ENCODE measurements at places on chromosomes 16 and 17. TPM values are rescaled to one million over a fixed set of nuclear protein-coding genes. Genes with fewer than 3 reads are reported as not detected.
A peak's percentile ranks its signal among the peaks of the same experiment; 100 is the strongest.

DNA sequence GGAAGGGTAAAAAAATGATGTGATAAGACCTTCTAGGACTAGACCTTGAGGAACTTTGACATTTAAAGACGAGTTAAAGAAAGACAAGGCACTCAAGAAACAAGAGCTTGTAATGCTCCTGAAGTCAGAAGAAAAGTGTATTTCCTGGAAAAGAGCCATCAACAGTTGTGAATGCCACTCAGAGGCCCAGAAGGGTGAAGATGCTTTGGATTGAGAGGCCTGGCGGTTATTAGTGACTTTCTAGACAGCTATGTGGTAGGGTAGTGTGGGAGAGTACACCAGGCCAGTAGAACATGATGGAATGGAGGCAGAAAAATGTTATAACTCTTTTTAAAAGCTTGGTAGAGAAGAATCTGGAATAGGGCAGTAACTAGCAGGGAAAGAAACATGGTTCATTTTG lies 34.1 kb upstream of the ANKFN1 start:
- no peak for DNase-seq

DNA sequence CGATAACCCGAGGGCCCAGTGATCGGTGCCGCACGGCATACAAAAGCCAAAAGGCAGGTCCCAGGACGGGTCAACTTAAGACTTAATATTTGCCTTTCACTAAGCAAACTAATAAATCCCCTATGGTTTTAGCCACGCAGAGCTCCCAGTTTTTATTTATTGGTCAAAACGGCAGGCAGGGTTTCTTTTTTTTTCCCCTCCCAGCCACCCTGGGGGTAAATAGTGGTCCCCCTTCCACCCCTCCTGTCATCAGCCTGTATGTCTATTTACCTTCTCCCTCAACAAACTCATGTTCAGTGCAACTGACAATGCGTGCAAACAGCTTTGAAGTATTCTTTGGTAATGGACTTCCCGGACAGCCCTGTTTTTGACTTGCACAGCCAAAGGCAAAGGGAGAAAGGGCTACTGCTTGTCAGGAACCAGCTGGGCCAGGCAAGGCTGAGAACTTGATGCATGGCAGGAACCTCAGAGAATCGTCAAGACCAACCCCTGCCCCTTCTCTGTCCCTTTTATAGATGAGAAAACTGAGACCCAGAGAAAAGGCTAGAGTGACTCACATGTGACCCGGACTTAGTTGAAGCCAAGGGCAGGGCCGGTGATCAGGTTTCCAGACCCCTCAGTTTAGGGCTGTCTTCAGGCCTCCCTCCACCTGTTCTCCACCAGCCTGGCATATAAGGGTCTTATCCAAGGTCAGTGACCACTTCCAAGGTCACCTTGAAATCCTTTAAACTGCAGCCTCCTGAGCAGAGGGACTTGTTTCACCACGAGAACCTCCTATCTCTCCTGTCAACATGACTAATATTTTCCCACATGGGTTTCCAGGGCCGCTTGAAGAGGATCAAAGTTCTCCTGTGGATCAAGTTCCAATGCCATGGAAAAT lies 279.0 kb downstream of the SOX9 start:
- DNase-seq: no peak

OR1A1 gene
- not detected for total RNA-seq

- peak; percentile 81 for DNase-seq
Measured at GRCh38 chr16:22189473-22190080, 16.5 kb upstream of the EEF2K start.

DNA sequence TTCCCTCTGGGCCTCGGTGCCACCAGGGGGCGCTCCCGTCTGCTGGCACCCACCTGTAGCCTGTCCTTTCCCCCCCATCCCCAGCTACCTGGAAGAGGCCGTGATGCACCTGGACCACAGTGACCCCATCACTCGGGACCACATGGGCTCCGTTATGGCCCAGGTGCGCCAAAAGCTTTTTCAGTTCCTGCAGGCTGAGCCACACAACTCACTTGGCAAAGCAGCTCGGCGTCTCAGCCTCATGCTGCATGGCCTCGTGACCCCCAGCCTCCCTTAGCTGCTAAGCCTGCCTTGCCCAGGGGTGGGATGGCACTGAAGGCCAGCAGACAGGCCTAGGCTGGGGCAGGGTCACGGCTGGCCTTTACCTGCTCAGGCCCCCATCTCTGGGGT lies 818 bp upstream of the NRN1L start:
- DNase-seq: peak; percentile 89

- DNase-seq: no peak
Measured at GRCh38 chr17:49572226-49572625, 3.4 kb upstream of the NXPH3 start.

EVPLL gene
- total RNA-seq: not detected

DNA sequence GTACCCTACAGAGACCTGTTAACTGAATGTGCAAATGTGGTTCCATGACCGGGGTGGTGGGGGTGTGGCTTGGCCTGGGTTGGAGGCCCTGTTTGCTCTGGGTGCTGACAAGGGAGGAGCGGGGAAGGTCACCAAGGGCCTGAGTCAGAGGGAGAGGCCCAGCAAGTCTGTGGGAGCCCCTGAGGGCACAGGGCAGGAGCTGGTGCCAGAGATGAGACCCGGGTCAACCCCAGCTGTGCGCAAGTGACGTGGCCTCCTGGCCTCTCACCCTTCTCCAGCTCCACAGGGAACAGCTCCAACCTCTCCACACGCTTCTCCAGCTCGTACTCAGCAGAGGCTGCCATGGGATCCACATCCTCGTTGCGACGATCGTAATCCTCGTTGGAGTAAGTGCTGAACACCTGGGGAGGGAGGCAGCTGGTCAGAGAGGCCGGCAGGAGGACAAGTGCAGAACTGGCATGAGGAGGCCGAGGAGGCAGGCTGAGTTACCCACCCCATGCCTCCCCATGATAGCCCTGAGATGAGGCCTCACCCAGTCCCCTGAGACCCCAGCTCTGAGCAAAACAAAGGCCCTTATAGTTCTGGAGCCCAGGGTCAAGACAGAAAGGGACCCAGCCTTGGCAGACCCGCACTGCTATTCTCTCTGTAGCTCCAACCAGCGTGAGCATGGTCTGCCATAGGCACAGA lies 5.5 kb downstream of the PPP1R9B start:
- peak; percentile 71 for DNase-seq

CIITA gene
- total RNA-seq: 9.1 TPM

DNA sequence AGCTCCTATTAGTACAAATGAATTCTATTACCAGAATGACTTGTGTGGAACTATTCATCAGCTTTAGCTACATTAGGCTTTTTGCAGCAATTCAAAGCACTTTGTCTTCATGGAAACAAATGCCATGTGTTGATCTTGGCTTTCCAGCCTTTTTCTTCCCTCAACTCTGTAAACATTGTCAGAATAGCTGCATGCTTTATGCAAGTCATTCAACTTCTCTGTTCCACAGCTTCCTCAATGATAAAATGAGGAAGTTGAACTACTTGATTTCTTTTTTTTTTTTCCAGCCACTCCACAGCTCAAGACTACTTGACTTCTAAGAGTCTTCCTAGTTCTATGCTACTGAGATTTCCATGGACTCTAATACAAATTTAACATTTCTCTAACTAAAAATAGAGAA lies 41.1 kb downstream of the KIAA0753 start:
- DNase-seq: no peak

DNA sequence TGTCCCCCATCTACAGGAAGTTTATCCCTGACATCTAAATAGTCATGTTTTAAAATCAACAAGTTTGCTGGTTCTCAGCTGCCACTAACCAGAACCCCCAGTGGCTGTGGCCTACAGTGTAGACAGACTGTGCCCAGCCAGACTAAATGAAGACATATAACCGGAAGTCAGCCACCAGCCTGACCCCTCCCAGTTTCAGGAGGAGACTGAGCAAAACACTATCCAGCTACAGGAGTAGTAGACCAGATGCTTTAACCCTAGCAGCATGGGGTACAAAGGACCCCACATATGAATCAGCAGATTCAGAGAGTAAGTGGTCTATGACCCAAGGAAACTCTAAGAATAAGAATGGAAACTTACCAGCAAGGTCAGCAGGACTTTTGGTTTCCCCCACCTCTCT lies 83.4 kb downstream of the HIC1 start:
- DNase-seq: no peak

NDUFB10 gene
- total RNA-seq: 535 TPM

- no peak for DNase-seq
Measured at GRCh38 chr17:57631871-57632270, 113.2 kb downstream of the CCDC182 start.

- no peak for DNase-seq
Measured at GRCh38 chr16:27319257-27319965, 5.6 kb downstream of the IL4R start.

DNA sequence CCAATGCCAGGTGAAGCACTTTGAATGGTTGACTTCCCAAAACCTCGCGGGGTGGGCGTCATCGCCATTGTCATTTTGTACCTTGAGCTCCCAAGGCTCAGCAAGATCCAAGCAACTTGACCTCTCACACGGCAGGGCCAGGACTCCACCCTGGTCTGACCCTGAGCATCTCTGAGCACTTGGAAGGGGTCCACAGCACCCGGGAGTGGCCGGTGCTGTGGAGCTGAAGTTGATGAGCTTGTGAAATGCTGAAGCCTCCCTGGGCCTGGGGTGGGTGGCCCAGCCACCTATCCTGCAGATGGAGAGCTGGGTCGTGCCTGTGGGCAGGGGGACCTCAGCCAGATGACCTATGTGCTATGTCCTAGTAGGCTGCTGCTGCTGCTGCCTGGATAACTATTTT lies 283.3 kb upstream of the FOXF1 start:
- DNase-seq: no peak

TCAP gene
- total RNA-seq: 4,356 TPM

DNA sequence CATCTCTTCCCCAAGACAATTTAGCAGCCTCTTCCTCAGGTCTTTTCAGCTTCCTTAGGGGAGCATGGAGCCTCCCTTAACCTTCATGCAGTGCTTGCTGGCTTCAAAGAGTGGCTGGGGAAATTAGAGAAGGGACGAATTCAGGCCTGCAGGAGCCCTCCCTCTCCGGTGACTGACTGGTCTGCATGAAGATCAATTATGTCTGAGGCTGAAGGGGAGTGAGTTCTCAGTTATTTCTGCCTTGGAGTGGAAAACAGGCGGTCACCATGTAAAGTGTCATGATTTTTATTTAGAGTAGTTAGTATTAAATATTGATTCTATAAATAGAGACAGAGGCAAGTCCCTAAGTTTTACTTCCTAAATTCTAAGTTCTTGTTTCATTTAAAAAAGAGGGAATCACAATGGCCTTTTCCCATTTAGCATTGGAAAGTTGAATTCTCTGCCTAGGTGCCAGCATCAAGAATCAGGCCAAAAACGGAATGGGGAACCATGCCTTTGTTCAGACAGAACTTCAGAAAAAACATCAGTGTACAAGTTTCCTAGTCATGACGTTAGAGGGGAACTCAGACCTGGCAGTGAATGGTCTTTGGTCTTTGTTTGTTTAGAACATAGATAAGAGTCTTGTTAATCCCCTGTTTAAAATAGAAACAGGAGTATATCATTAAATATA lies 4.4 kb downstream of the GABARAPL2 start:
- no peak for DNase-seq

DNA sequence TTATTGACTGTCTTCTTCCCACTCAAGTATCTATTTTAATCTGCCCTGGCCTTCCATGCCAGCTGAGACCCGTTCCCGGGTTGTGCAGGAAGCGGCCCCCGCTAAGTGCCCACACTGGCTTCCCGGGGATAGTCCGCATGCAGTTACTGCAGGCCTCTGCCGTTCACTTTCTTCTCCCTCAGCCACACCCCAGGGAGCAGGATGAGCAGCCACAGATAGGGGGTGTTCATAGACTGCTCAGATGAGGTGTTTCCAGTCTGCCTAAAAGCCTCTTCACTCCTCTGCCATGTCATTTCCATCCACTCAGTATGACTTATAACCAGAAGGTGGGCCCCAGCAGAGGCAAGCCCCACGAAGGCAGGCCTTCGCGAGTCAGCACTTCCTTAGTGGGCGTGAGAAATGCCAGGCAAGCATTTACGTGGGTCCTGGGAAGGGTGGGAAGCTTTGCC lies 7.7 kb downstream of the MED9 start:
- no peak for DNase-seq

DNA sequence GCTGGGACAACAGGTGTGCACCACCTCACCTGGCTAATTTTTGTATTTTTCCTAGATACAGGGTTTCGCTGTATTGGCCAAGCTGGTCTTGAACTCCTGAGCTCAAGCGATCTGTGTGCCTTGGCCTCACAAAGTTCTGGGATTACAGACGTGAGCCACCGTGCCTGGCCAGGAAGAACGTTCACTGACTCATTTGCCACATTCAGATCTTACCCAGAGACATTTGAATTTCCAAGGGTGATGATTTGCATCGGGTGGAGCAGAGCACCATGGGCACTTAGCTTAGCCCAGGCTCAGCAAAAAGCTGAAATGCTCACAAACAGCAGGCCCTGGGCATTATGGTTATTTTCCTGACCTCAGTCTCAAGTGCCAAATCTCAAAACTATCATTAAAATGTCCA lies 14.5 kb upstream of the ADORA2B start:
- peak; percentile 3 for DNase-seq

DNA sequence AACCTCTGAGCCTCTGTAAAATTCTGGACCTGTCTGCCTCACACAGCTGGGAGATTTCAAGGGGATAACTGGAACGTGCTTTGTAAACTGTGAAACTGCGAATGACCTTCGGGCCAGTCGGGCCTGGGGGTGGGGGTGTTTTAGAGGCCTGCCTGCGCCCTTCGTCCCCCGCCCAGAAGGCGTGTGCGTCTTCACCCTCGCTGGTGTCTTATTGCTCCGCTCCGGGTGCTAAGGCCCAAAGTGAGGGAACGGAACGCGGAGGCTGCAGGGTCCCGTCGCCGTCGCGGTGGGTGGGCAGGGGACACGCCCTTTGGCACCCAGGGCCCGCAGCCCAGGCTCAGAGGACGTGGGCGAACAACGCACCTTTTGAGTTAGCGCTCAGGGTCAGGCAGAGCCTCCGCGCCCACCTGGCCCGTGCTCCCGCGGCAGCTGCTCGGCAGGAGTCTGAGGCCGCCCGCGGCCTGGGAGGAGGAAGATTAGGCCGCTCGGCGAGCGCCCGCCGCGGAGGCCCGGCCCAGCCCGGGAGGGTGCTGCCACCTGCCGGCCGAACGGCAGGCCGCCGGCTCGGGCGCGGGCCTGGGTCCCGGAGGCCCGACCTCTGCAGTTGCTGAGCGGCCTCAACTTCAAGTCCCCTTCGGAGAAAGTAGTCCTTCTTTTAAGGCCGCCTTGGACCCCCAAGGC lies 29.7 kb downstream of the DCAKD start:
- peak; percentile 69 for DNase-seq

DNA sequence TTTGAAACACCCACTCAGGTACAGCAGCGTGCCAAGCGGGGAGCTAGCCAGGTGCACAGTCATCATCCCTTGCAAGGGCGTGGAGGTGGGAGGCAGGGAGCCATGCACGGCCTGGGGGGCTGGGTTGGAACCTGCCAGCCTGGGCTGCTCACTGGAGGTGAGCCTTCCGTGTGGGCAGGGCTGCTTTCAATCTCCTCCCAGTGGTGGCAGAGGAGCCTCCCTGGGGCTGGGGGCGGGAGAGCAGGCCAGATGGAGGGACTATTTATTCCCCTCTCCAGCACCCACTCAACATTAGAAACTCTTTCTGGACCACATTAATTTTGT lies 90.3 kb downstream of the KATNIP start:
- DNase-seq: no peak
